Nephron progenitor cell (in vitro differentiated cells): ENCODE measurements at places on chromosomes 3 and 15.

- DNase-seq = no peak
Observed at GRCh38 chr3:23863060-23863459, 53.7 kb downstream of the NKIRAS1 start.

GRCh38 chr15:67142767-67143100, 77.3 kb downstream of the SMAD3 start:
- DNase-seq = no peak

- DNase-seq = no peak
Observed at GRCh38 chr15:51223771-51224229, 114.6 kb downstream of the CYP19A1 start.

GRCh38 chr3:10189557-10190354, 25.0 kb downstream of the IRAK2 start:
- no peak for DNase-seq

GRCh38 chr3:100783619-100784018, 74.3 kb downstream of the TFG start:
- DNase-seq = no peak

- no peak for DNase-seq
Observed at GRCh38 chr3:150365132-150365604, 42.9 kb upstream of the TSC22D2 start.

DNA sequence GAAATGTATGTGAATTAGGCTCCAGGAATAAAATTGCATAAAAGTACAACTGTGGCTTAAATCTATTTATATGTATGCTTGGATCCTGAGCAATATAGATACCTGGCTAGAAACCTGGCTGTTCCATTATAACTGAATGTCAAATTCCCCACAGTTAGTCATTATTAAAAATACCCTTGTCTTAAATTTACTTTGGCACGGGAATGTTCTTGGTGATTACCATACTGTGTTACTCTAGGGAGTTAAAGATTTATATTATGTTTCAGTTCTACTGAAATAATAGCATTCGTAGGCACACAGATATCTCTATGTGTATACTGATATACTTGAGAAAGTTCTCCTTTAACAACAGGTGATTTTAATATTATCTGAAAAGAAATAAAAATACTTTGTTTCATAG, 394.1 kb downstream of the PTPRG start:
- DNase-seq = no peak

DNA sequence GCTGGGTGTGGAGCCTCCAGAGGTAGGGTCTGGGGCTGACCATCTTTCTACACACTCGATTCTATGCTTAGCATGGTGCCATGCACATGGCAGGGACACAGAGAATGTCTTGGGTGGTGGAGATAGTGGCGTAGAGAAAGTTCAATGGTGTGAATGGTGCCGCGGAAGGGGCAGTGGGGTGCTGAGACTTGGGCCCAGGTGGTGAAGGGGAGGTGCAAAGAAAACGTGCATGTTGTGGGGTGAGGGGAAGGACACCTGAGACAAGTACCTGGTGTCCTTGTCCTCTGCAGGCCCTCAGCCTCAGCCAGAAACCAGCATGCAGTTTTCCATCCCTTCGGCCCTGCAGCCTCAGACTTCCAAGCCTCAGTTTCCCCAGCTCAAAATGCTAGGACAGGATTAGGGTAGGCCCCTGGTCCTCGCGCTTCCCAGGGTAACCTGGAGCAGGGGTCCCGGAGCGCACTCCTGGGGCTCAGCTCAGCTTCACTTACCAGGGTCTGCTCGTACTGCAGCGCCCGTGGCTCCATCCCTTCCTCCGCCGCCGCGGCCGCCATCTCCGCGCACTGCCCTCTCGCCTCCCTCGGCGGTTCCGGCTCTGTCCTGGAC, 375 bp downstream of the CLCN2 start:
- no peak for DNase-seq

DNA sequence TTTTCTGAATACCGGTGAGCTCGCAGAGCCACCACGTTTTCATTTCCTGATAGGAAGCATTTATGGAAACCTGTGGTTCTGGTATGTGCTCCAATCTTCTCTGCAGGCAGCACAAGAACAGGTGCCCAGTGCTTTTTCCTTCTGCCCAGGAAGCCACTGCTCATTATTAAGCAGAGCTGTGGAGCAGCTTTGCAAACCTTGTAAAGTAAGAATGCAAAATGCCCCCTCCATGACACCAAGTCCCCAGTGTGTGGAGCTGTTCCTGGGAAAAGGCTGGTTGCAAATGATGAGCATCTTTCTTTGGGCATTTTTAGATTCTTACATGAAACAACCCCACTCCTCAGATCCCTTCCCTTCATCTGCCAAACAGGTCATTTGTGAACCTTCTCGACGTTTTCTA, 65.7 kb upstream of the MRPL3 start:
- DNase-seq = no peak

- DNase-seq = no peak
Observed at GRCh38 chr3:133474251-133474801, 74.5 kb downstream of the BFSP2 start.

DNA sequence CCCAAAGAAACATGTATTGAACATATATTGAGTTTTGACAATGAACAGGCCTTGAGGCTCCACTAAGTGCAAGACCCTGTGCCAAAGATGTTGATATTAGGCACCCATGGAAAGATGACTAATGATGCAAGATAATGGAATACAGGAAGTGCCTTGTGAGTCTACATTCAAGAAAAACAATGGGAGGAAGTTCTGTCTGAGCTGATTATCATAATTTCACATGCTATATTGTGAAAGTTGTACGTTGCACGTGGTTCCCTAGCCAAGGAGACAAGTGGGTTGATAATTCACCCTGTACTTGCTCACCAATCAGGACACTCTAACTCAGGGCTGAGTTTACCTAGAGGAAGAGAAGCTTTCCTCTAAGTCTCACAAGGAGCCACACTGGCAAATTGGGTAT, 186.9 kb upstream of the STAC start:
- no peak for DNase-seq

- no peak for DNase-seq
Observed at GRCh38 chr3:34851137-34851536, 788.2 kb upstream of the ARPP21 start.

GRCh38 chr3:34483311-34483887, 685.0 kb downstream of the PDCD6IP start:
- no peak for DNase-seq

DNA sequence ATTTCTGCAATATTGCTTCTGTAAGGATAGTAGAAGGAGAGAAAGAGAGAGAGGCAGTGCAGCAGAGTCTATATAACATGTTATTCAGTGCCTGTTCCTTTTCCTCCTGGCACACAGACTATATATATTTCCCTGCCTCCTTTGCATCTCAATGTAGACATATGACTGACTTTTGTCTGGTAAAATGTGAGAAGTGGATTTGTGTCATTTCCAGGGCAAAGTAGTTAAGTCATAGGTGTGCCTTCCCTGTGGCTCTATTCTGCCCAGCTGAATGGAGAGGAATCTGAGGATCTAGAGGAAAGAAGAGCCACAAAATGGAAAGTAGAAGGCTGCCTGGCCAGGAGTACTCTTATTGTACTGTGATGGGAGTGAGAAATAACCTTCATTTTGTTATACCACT, 54.6 kb upstream of the CADPS start:
- no peak for DNase-seq
